ENCODE measurements at places on chromosomes 5 and 9.

DNA sequence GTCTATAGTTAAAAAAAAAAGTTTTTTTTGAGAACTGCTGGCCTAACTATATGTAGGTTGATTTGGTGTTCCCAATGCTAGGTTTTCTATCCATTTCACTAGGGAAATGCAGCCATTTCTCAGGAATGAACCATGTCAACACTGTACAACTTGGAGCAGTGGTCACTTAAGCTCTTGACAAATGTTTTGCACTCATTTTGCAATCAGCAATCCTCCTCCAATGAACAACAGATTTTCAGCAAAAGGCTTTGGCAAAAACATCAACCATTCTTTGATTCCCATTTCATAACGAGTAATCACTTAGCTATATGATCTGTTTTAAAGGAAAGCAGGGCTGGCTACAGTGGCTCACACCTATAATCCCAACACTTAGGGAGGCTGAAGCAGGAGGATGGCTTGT lies 17.9 kb downstream of the STRBP start:
- no peak for DNase-seq

DNA sequence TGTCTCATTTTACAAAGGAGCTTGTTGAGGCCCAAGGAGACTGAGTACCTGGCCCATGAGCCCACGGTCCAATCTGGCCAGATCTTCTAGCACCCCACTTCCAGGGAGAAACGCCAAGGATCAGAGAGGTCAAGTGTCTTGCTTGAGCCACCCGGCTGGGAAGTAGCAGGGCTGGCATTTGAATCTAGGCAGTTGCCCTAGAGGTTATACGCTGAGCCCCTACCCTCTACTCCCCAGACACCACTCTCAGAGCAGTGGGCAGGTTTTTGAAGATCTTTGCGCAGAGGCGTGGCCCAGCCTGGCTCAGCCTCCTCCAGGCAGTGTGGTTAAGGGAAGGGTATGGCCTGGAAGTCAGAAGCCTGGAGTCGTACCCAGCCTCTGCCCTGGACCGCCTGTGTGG lies 5.8 kb upstream of the NUP214 start:
- no peak for DNase-seq

GRCh38 chr5:6902597-6902996 lies 189.4 kb downstream of the TENT4A start:
- no peak for DNase-seq

DNA sequence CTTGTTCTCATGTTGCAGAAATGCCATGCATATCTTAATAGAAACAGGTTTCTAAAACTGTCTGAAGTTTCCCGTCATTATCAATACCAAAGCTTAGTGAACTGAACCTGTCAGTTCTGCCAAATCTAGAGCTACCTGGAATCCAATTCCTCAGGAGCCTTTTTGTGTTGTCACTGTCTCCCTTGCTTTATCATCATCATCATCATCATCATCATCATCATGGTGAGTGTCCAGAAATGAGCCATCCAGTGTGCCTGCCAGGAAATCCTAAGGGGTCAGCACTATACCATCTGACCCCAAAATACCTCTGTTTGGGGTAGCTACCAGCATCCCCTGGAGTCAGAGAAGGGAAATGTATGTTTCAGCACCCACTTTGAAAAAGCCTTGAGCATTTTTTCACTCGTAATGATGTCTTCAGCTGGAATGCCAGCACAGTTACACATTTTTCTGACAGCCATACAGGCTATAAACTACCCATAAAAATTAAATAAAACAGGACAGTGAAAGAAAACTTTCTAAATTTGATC lies 150.3 kb downstream of the NR2F1-AS1 start:
- DNase-seq = no peak

- DNase-seq = no peak
Observed at GRCh38 chr9:3477236-3477834, 48.5 kb downstream of the RFX3 start.

GRCh38 chr9:136720898-136721338 lies 8.5 kb downstream of the DIPK1B start:
- no peak for DNase-seq

DNA sequence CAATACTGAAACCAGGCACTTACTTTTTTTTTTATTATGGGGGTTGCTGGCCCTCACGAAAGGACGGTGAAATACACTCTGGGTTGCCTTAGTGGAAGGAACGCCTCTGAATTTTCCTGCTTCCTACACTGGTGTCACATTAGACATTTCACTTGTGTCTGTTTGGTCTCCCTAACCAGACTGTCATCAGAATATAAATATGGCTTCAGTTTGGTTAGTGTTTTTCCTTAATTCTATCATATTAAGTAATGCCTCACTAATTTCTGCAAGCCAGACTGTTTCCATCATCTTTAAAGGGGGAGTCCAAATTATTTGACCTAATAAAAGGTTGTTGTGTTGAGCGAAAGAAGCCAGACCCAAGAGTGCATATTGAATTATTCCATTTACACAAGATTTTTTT lies 4.7 kb downstream of the GLIS3 start:
- DNase-seq = no peak

DNA sequence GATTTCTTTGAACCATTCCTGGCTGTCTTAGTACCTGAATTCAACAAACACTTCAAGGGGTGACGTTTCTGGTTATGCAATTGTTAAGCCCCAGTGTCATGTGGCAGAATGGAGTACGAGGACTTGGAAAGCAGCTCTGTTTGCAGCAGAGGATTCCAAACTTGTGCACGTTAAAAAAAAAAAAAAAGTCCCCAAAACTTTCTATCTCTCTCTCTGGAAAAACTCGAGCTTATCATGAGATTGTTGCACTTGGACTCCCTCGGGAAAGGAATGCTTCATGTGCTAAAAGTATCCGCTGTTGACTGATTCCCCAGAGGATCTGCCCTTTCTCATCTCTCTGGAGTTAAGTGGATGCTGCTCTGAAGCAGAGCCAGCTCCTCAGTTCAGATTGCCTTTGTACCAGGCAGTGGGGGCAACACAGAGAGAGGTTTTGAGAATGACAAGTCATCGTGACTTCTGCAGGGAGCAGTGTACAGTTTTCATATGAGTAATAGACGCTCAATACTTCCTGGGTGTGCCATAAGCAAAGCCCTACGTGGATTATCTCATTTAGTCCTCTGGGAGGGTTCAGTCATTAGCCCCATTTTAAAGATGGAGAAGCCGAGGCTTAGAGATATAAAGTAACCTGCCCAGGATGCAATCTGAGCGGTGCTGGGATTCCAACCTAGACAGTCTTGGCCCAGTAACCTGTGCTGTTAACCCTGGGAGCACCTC lies 28.1 kb downstream of the TMOD1 start:
- no peak for DNase-seq

DNA sequence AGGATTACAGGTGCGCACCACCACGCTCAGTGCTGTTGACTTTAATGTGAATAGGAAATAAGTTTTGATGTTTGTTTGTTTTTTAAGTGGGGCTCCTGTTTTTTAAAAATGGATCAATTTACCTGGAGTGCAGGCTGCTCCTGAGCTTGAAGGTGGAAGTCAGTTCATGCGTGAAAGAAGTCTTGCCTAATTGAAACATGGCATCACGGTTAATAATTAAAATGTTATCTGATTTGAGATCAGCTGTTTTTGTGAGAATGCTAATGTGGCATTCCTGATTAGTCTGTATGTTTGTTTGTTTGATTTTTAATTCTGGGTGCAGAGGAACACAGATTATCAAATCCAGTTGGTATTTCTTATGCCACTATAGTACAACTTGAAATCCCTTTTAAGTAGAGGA lies 6.5 kb downstream of the SFXN1 start:
- DNase-seq = no peak

DNA sequence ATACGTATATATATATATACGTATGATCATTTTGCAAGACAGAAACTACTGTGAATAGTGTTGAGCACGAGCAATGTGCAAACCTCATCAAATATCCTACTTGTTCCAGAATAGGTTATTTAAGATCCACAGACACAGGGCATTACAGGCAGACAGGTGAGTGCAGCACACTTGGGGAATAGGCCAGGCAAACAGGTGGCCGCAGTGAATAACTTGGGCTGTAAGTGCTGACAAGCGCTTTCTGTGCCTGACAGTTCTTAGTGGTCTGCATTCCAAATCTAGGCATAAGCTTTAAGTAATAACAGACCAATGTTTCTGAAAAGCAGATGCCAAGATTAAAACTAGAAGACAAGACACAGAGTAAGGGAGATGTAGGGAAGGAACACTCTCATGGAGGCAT lies 77.9 kb downstream of the LHFPL2 start:
- no peak for DNase-seq

GRCh38 chr9:7121664-7122063 lies 363.9 kb downstream of the KDM4C start:
- DNase-seq = no peak

- no peak for DNase-seq
Observed at GRCh38 chr9:14107977-14108376, 206.0 kb downstream of the NFIB start.

GRCh38 chr9:29625292-29625731 lies 2052.0 kb upstream of the C9orf72 start:
- DNase-seq = no peak

- DNase-seq = no peak
Observed at GRCh38 chr9:115412656-115413055, 294.7 kb upstream of the TNC start.

- DNase-seq = no peak
Observed at GRCh38 chr5:124789104-124789605, 42.7 kb upstream of the ZNF608 start.

DNA sequence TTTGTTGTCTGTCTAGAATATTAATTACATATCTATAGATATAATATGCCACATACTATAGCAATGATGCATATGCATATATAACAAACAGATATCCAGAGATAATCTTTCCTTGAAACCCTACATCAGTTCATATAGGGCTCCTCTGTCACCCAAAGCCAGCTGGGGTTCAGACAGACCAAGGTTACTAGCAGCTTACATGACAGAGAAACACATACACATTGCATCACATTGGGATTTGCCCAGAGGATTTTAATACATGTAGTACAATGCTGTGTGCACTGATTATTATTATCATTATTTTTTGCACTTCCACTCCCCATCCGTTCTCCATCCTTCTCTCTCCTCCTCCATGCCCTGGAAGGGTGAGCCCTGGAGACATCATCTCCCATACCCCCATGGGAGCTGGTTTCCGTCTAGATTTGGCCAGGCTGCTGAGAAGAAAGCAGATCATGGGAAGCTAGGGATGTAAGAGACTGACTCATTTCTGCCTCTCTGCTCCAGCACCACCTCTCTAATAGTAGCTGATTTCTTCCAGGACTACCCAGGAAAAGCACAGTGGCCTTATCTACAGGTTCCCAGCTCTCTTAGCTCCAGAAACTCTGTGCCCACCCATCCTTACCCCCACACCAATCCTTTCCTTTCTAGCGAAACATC lies 23.3 kb downstream of the FST start:
- DNase-seq = no peak

DNA sequence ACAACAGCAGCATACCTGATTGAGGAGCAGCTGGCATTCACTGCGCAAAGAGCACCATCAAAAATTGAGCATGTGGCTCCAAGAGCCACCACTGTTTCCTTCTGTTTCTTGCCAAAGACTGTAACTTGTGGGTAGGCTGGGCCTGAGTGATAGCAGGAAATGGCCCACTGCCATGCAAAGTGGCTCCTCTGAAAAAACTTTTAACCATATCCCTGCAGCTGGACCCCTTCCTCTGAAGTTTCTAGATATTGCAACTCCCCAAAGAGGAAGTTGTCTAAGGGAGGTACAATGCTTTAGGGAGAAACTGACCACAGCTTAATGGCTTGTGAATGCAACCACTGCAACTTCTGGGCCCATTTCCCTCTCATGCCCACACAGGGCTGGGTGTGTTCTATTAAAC lies 355.4 kb upstream of the PDE4D start:
- no peak for DNase-seq

GRCh38 chr5:172550996-172551395 lies 90.1 kb upstream of the NEURL1B start:
- no peak for DNase-seq

- no peak for DNase-seq
Observed at GRCh38 chr9:33202552-33203201, 35.5 kb upstream of the B4GALT1 start.

GRCh38 chr9:74519419-74519818 lies 22.3 kb downstream of the RORB start:
- no peak for DNase-seq

GRCh38 chr9:123454361-123454760 lies 98.4 kb downstream of the CRB2 start:
- DNase-seq = no peak

- no peak for DNase-seq
Observed at GRCh38 chr5:10400411-10400810, 41.3 kb upstream of the ROPN1L start.

Measured in caudate nucleus (tissue), 63 donors.